ENCODE measurements at places on chromosomes 7 and 10. TPM values are rescaled to one million over a fixed set of nuclear protein-coding genes. Genes with fewer than 3 reads are reported as not detected.

Gene METTL27
- 8.2 TPM for total RNA-seq

Gene AKR1E2
- 6.3 TPM for total RNA-seq

Gene EPC1
- total RNA-seq, result 17.8 TPM

Gene SH2D4B
- not detected for total RNA-seq

Gene SPAG6
- total RNA-seq, result not detected

Gene OGDHL
- total RNA-seq, result 0.29 TPM

Gene NXPH1
- total RNA-seq, result not detected

Gene PLEKHS1
- 0.07 TPM for total RNA-seq

Gene SH3PXD2A
- 1.1 TPM for total RNA-seq

Gene HGF
- total RNA-seq, result 0.05 TPM

Gene RAB19
- total RNA-seq, result not detected

Gene EEF1AKMT2
- total RNA-seq, result 22.3 TPM

Gene TET1
- total RNA-seq, result 0.90 TPM

Gene HOXA9
- 0.52 TPM for total RNA-seq

Gene SPAM1
- not detected for total RNA-seq

Gene TCTN3
- 41.3 TPM for total RNA-seq

Gene POLR2J2
- total RNA-seq, result 0.58 TPM

Gene TMEM130
- 0.31 TPM for total RNA-seq

Gene CFAP58
- total RNA-seq, result 0.08 TPM

Gene DENND10
- total RNA-seq, result 42.7 TPM

Gene UTF1
- total RNA-seq, result not detected

Gene NPSR1
- total RNA-seq, result not detected

Gene GGCT
- total RNA-seq, result 75.3 TPM

Gene GPR85
- not detected for total RNA-seq

Gene GJD4
- not detected for total RNA-seq

Gene GDF10
- total RNA-seq, result 0.07 TPM

Gene DNAH11
- total RNA-seq, result 0.63 TPM

Gene UPK3B
- 17.9 TPM for total RNA-seq

Gene ZNF862
- total RNA-seq, result 3.4 TPM

Gene OR9A2
- not detected for total RNA-seq

Gene NEUROD6
- total RNA-seq, result not detected

Gene PRKG1
- total RNA-seq, result 0.01 TPM

Gene AGFG2
- 50.9 TPM for total RNA-seq
